ENCODE measurements at places on chromosomes 3 and 15.
A peak's percentile ranks its signal among the peaks of the same experiment; 100 is the strongest.

DNA sequence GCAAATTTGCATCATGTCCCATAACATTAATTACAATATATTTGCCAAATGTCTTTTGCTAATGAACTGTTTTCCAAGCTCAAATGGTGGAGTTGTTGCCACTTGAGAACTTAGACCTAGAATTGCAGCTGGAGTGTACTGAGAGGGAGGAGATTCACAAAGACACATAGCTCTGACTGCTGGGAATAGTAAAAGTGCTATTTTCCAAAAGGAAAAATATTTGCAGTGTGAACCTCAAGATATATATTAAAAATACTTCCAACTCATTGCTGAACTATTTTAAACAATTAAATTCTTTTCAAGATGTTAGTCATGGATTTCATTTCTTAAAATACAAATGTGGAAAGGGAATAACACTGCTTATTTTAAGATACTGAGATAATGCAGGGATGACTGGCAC lies 666.8 kb upstream of the ARPP21 start:
- DNase-seq = no peak

DNA sequence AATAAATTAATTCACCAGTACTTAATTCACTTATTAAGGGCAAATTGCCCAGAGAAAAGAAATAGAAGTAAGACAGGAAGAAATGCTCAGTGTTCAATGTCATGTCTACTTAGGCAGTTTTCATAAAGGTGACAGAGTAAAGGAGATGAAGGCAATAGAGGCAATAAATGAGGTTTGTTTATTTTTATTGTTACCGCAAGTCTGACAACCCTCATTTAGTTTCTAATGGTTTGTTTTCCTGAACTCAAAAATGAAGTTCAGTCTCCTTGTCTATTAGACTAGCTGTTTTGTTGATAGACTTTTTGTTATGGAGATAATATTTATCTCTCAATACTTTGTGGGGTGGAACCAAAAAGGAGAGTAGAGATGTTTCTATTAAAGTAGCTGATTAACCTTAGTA lies 258.3 kb downstream of the C3orf38 start:
- no peak for DNase-seq

- DNase-seq = no peak
Measured at GRCh38 chr15:50381438-50381837, 26.4 kb upstream of the GABPB1 start.

- no peak for DNase-seq
Measured at GRCh38 chr3:63990733-63991132, 32.6 kb downstream of the PSMD6 start.

DNA sequence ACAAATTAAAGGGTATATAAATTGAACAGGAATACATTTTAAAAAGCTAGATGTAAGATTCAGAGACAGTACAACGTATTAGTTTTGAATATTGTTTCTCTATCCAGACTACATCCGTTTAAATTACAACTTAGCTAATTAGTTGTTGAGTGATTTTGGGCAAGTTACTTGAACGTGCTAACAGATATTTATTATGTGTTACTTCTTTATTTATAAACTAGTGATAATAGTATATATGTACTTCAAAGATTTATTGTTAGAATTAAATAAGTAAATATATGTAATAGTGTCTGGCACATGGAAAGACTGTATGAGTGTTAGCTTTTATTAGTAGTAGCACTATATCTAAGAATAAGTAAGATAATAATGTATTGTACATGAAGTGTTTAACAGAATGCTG lies 92.0 kb upstream of the GBE1 start:
- DNase-seq = no peak

DNA sequence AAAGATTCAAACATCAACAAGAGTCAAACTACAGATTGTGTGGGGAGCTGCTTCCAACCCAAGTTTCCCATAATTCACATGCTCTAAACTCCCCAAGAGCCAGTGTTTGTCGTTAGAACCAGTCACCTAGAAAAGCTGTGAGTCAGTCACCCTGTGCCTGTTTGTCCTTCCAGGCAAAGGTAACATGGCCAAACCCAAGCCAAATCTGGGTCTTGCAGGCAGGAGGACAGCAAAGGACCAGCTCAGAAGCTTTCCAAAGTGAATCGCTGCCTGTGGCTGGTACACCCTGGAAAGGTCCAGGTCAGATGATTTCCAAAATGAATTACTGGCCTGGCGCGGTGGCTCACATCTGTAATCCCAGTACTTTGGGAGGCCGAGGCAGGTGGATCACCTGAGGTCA lies 251.5 kb downstream of the FAM43A start:
- no peak for DNase-seq

DNA sequence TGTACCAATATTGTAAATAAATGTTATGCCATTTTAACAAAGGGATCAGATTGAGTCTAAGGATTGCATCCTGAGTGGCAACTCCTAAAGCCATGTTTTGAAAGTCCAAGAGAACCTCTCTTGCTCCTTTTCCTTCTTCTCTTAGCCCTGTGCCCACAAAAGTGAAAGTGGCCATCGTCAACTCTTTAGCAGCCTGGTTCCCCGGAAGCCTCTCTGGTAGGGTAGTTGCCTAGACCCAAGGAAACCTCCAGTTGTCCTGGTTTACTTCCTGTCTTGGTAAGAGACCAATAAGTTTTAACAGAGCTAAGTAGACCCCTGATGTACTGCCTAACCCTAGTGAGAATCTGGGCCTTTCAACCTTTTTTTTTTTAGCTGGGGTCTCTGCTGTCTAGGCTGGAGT lies 10.2 kb upstream of the ITPKA start:
- no peak for DNase-seq

DNA sequence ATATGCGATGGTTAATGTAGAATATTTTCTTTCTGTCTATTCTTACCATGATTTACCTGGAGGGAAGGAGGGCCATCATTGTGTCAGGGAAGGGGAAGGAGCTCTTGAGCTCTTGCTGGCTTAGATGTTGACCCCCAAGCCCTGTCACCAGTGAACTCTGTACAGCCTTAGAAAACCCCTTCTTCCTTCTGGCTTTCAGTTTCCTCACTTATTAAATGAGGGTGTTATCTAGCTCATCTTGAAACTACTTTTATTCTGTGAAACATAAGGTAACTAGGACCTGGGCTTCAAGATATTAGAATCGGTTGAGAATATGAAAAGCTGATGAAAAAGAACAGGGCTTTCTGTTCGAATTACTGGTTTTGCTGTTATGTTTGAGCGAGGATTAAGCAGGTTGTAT lies 25.1 kb upstream of the UTS2B start:
- DNase-seq = no peak

GRCh38 chr3:52314489-52314888 lies 1.6 kb upstream of the DNAH1 start:
- DNase-seq = peak; percentile 14

- DNase-seq = peak; percentile 11
Measured at GRCh38 chr3:18194431-18194830, 230.7 kb downstream of the SATB1 start.

GRCh38 chr3:37701734-37702433 lies 159.8 kb upstream of the CTDSPL start:
- no peak for DNase-seq

GRCh38 chr3:148535001-148535400 lies 162.7 kb upstream of the AGTR1 start:
- DNase-seq = no peak

GRCh38 chr3:194577986-194578905 lies 55.0 kb downstream of the TMEM44 start:
- DNase-seq = peak; percentile 92

GRCh38 chr3:21954709-21955108 lies 203.7 kb upstream of the ZNF385D start:
- no peak for DNase-seq

DNA sequence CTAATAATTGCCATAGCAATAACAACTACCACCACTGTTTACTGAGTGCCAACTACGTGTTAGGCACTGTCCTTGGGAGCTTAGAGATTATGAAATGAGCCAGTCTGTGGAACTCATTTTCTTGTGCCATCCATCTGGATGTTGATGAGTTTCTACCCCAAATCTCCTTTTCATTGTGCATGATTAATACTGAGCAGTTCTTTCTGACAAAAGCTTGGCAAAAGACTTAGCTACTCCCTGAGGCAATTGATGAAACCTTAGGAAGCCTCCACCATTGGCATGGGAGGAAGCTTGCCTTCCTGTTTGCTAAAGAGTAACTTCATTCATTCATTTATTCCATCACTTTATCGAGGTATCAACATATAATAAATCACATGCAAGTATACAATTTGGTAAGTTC lies 39.8 kb downstream of the PRICKLE2 start:
- DNase-seq = no peak

DNA sequence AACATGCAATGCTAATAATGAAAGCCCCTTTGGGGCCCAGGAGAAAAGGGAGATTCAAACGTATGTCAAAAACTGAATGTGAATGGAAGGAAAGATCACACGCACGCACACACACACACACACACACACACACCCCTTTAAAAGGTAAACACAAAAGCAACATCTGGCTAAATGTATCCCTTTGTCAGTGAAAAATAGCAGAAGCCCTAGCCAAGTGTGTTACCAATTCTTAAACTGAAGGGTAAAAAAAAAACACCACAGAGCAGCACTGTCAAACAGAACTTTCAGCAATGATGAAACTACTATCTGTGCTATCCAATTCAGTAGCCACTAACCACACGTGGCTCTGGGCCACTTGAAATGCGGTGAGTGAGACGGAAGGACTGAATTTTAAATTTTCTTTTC lies 4.9 kb downstream of the RFTN1 start:
- DNase-seq = no peak

DNA sequence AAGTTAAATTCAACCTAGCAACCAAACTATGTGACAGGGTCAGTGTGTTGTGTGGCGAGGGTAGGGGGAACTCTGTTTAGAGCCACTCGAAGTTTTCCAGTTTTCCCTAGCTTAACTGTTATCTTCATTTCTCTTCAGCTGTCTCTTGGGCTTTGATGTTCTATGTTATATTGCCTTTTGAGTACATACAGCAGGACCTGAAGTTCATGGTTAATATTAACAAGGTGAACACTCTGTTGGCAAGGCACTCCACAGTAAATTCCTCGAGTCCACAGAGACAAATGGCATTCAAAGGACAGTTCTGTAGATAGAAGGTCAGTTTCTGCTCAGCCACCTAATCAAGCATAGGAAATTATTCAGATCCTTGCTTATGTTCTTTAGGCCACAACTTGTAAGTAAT lies 147.9 kb upstream of the DPH6 start:
- DNase-seq = peak; percentile 57

GRCh38 chr3:87873136-87873535 lies 185.7 kb downstream of the CGGBP1 start:
- no peak for DNase-seq

GRCh38 chr3:108018552-108018951 lies 72.3 kb downstream of the CD47 start:
- no peak for DNase-seq

DNA sequence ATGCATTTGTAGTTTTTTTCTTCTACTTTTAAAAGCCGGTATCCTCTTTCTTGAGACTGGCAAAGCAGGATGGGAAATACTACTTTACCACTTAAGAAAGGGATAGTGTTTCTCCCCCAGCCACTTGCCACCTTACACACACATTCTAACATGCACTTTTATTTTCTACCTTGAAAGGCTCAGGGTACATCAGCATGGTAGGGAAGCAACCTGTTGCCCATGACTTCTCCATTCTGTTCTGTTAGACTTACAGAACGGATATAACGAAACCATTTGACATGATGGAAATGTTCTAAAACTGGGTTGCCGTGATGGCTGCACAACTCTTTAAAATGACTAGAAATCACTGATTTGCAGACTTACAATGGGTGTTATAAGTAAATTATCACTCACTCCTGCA lies 405.5 kb downstream of the SHQ1 start:
- no peak for DNase-seq

All from renal cortical epithelial cell (primary cell).